CD4-positive, alpha-beta T cell (primary cell): ENCODE measurements at places on chromosomes 3 and 15. TPM values are rescaled to one million over a fixed set of nuclear protein-coding genes. Genes with fewer than 3 reads are reported as not detected.

DNA sequence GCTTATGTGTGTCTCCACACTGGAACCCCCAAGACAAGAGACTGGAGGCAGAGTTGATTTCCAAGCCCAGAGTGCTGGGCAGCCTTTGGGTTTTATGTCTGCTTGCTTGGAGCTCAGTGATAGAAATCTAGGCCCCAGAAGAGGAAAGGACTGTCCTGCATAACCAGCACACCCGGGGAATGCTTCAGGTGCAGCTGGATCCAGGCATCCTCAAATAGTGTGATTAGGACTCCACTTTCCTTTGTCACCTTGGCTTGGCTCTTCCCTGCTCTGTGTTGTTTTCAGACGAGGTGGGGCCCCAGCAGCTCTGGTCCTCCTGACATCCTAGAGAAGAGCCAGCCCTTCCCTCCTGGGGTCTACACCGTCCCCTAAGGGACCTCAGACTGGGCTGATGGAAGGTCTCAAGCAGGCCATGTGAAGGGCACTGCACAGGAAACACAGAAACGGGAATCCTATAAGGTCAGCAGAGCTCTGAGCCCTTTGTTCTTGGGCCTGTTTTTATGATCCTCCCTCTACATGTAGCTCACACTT is 143.7 kb downstream of the TJP1 start:
- H3K27me3 ChIP-seq = peaks cover 31% of the 10 kb centered on the region
- DNase-seq = no peak
- H3K27ac ChIP-seq = no peak overlapping the region
- H3K4me1 ChIP-seq = no peaks in the 10 kb centered on the region

DNA sequence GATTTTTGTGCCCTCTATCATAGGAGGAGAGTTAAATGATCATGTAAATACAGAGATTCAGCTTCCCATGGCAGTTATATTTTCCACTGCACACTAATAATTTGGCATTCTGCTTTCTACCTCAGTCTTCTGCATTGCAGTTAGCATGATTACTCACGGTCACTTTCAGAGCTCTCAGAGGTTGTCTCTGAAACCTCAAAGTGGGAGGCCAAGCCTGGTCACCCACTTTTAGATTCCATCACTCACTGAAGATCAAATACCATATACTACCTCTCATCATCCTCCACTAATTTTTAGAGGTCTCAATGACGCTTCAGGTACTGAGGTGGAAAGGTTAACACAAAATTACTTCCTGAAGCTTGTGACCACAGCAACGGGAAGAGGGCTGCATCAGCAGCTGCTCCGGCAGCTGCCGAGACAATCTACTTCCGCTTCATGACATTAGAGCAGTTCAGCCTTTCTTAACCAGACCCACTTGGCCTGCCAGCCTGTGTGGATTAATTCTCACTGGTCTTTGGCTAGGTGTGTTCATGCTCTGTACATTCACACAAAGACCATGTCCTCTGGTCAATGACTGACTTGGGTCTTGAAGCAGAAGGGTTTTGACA is 416.4 kb upstream of the PDZRN3 start:
- no peak for DNase-seq
- no peak overlapping the region for H3K27ac ChIP-seq
- no peaks in the 10 kb centered on the region for H3K4me1 ChIP-seq

DNA sequence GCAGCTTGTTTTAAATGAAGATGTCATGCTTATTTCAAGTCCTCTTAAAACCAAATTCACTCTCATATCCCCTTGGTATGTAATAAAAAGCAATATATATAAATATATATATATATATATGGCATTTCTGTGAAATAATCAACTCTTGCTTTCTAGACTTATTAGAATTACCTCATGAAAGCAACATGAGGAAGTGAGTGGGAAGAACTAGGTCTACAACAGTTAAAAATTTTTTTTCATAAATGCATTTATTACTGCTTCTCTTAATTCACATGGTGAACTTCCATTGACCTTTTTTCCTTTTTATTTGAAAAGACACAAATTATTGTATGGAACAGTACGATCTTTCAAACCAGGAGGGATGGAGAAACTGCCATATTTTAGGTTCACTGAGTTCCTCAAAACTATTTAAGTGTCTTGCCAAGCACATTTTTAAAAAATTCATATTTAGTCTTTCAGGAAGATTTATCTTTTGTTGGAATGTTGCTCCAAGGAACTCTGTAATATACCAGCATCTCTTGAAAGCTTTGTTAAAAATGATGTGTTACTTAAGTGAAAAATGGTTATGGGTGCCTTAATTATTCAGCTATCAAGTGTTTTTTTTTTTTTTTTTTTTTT is 185.2 kb downstream of the GHSR start:
- no peak for DNase-seq
- no peaks in the 10 kb centered on the region for H3K4me1 ChIP-seq
- H3K27ac ChIP-seq = no peak overlapping the region

GRCh38 chr15:41790169-41790568 is 15.9 kb downstream of the MAPKBP1 start:
- no peak overlapping the region for H3K4me3 ChIP-seq
- H3K4me1 ChIP-seq = peaks cover 14% of the 10 kb centered on the region
- no peak overlapping the region for H3K27ac ChIP-seq
- no peak for DNase-seq
- no peaks in the 10 kb centered on the region for H3K36me3 ChIP-seq
- no peaks in the 10 kb centered on the region for H3K27me3 ChIP-seq

GRCh38 chr3:55455915-55456314 is 31.2 kb downstream of the WNT5A start:
- no peak overlapping the region for H3K27ac ChIP-seq
- H3K4me3 ChIP-seq = no peak overlapping the region
- no peaks in the 10 kb centered on the region for H3K36me3 ChIP-seq
- no peaks in the 10 kb centered on the region for H3K27me3 ChIP-seq
- DNase-seq = no peak

- H3K27ac ChIP-seq = no peak overlapping the region
- no peak overlapping the region for H3K4me3 ChIP-seq
- H3K27me3 ChIP-seq = no peaks in the 10 kb centered on the region
Measured at GRCh38 chr3:130702985-130703384, 43.6 kb downstream of the PIK3R4 start.

GRCh38 chr15:87724330-87724729 is 532.2 kb downstream of the NTRK3 start:
- H3K4me3 ChIP-seq = no peak overlapping the region
- peaks cover 3% of the 10 kb centered on the region for H3K27me3 ChIP-seq
- no peaks in the 10 kb centered on the region for H3K36me3 ChIP-seq
- H3K4me1 ChIP-seq = no peaks in the 10 kb centered on the region
- no peak for DNase-seq

- no peak overlapping the region for H3K27ac ChIP-seq
- no peaks in the 10 kb centered on the region for H3K27me3 ChIP-seq
- H3K36me3 ChIP-seq = no peaks in the 10 kb centered on the region
- no peak for DNase-seq
- H3K4me3 ChIP-seq = no peak overlapping the region
- H3K4me1 ChIP-seq = no peaks in the 10 kb centered on the region
Measured at GRCh38 chr3:136106101-136106500, 90.0 kb downstream of the MSL2 start.

The ALDH1A2 gene
- not detected for total RNA-seq

The UBA7 gene
- 213 TPM for total RNA-seq

DNA sequence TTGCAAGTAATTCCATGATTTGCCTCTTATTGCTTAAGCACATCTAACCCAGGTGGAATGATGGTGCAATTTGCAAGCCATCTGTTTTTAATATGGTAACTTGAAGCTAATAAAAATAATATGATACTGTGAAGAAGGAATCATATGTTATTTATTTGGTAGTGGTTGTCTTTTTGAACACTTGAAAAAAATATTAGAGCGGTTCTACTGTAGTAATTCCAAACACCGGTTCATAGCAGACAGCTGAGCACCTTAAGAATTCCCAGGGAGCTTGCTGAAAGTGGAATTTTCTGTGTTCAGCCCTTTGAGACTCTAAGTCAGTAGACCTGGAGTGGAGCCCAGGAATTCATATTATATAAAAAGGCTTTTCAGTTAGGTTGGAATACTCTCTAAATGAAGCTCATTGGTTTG is 687.4 kb downstream of the EDEM1 start:
- H3K27me3 ChIP-seq = no peaks in the 10 kb centered on the region
- DNase-seq = no peak
- no peak overlapping the region for H3K27ac ChIP-seq

GRCh38 chr3:171873580-171873979 is 30.4 kb downstream of the TMEM212 start:
- no peak overlapping the region for H3K4me3 ChIP-seq
- no peaks in the 10 kb centered on the region for H3K4me1 ChIP-seq
- no peak overlapping the region for H3K27ac ChIP-seq
- no peaks in the 10 kb centered on the region for H3K36me3 ChIP-seq
- no peaks in the 10 kb centered on the region for H3K27me3 ChIP-seq

GRCh38 chr3:53806182-53807116 is 39.8 kb downstream of the CHDH start:
- H3K4me3 ChIP-seq = no peak overlapping the region
- no peaks in the 10 kb centered on the region for H3K27me3 ChIP-seq
- H3K36me3 ChIP-seq = no peaks in the 10 kb centered on the region
- H3K27ac ChIP-seq = no peak overlapping the region
- no peaks in the 10 kb centered on the region for H3K4me1 ChIP-seq

GRCh38 chr3:193743702-193744047 is 150.7 kb downstream of the OPA1 start:
- no peaks in the 10 kb centered on the region for H3K4me1 ChIP-seq
- no peaks in the 10 kb centered on the region for H3K27me3 ChIP-seq
- no peaks in the 10 kb centered on the region for H3K36me3 ChIP-seq
- no peak for DNase-seq
- no peak overlapping the region for H3K4me3 ChIP-seq

DNA sequence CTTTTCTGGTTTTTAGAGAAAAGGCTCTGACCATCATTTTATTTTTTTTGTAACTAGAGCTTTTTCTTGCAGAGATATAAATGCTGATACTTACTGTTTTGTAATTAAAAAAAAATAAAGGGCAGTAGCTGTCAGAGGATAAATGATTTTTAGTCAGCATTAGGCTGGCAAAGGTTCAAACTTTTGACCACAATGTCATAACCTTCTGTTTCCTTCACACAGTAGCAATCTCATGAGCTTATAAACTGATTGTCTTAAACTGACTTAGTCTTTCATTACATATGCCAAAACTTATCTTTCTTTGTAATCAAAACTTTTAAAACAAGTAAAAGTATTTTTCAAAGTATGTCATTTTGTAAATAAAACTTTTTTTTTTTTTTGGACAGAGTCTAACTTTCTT is 841.9 kb downstream of the OTOL1 start:
- H3K4me3 ChIP-seq = no peak overlapping the region
- DNase-seq = no peak
- H3K36me3 ChIP-seq = no peaks in the 10 kb centered on the region

The WDR93 gene
- not detected for total RNA-seq

The SPATA12 gene
- total RNA-seq = not detected

- no peak overlapping the region for H3K4me3 ChIP-seq
- H3K36me3 ChIP-seq = no peaks in the 10 kb centered on the region
- H3K27ac ChIP-seq = no peak overlapping the region
- no peaks in the 10 kb centered on the region for H3K27me3 ChIP-seq
Measured at GRCh38 chr15:36797128-36797527, 217.7 kb downstream of the CDIN1 start.

DNA sequence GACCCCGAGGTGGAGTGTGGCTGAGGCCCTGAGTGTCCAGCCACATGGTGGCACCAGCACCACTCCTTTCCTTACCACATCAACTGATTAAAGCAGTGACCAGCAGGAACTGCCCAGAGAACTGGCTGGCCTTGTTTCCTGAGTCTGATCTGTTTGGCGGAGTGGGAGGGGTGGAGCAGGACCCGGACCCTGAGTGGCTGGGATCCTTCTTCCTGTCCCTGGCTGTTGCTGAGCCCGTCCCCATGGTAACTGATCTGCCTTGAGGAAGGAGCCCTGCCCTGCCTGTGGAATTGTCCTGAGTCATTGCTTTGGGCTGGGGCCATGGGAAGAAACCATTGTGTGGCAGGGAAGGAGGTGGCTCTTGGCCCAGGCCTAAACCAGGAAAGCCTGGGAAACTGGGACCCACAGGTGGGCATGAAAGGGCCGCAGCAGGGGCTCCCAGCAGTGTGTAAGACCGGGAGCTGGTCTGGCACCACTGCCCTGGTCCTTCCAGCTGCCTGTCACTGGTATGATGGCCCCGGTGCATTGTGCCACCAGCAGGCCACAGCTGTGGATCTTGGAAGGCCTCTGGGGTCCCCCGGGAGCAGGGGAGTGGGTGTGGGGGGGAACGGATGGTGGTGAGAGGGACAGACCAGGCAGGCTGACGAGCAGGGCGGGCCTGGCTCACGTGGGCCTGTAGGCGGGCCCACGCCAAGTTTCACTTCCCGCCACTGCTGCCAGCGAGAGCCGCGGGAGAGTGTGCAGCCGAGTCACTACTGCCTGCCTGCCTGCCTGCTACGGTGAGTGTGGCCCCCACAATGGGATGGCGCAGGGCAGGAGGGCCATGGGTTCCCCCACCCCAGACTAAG is 19.2 kb downstream of the ATRIP start:
- H3K27ac ChIP-seq = peak overlapping the region; percentile 94
- DNase-seq = peak; percentile 89
- H3K27me3 ChIP-seq = no peaks in the 10 kb centered on the region
- peaks cover 66% of the 10 kb centered on the region for H3K4me1 ChIP-seq
- peak overlapping the region; percentile 72 for H3K4me3 ChIP-seq
- peaks cover 47% of the 10 kb centered on the region for H3K36me3 ChIP-seq

DNA sequence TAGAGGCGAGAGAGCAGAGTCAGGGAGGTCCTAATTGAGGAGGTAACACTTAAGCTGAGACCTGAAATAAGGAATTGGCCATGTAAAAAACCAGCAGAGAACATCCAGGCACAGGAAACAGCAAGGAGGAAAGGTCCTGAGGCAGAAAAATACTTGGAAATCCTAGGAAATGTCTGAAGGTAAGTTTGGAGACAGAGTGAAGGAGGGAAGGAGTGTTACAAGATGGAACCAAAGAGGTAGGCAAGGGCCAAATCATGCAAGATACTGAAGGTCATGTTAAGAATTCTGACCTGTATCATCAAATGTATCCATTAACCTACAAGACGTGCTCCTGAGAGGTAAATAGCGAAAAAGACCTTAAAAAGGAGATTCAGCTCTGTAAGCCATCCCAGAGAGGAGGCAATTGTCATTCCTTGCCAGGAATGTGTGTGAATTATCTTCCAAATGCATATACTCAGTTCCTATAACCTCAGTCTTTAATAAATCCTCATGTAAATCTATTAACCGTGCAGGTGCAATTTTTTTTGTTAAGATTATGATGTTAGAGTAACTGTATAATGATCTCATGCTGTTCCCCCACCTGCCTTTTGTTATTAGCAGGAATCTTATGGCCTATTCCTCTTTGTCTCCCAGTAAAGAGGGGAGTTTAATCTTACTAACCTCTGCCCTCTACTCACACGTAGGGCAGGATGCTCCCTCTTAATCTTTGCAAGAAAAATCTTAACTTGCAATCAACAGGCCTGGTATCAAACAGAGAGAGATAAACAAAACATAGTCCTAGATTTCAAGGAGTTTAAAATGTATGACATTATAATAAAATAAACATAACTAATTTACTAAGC is 166.9 kb downstream of the ULK4 start:
- no peak for DNase-seq
- no peak overlapping the region for H3K27ac ChIP-seq
- no peak overlapping the region for H3K4me3 ChIP-seq
- no peaks in the 10 kb centered on the region for H3K4me1 ChIP-seq
- no peaks in the 10 kb centered on the region for H3K27me3 ChIP-seq

The GPR149 gene
- not detected for total RNA-seq

- DNase-seq = no peak
- H3K4me3 ChIP-seq = no peak overlapping the region
- peaks cover 4% of the 10 kb centered on the region for H3K27me3 ChIP-seq
- H3K4me1 ChIP-seq = no peaks in the 10 kb centered on the region
- H3K36me3 ChIP-seq = no peaks in the 10 kb centered on the region
Measured at GRCh38 chr3:54641226-54642014, 286.4 kb downstream of the LRTM1 start.
